ENCODE measurements at places on chromosomes 2 and 18.

GRCh38 chr2:18559531-18560030 lies 872 bp downstream of the RDH14 start:
- H3K4me1 ChIP-seq = no peaks in the 10 kb centered on the region
- H3K27me3 ChIP-seq = no peaks in the 10 kb centered on the region
- H3K36me3 ChIP-seq = no peaks in the 10 kb centered on the region
- peak overlapping the region; percentile 94 for H3K27ac ChIP-seq
- no peak for DNase-seq
- peak overlapping the region; percentile 88 for H3K4me3 ChIP-seq

DNA sequence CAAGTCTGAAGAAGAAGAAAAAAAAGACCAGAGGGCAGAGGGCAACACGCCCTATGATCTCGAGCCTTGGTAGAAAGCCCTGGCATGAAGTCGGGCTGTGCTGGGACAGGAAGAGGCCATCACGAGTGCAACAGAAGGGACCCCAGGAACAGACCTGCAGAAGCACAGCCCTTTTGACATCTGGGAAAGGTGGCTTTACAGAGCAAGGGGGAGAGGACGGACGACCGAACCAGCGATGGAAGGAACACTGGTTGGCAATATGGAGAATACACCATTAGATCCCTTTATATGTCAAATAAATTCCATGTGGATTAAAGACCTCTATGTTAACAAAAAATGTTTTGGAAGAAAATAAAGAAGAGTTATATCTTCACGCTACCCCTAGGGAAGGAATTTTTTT lies 10.7 kb downstream of the KIF1A start:
- H3K36me3 ChIP-seq = no peaks in the 10 kb centered on the region
- no peak overlapping the region for H3K27ac ChIP-seq
- no peaks in the 10 kb centered on the region for H3K27me3 ChIP-seq
- no peak for DNase-seq

DNA sequence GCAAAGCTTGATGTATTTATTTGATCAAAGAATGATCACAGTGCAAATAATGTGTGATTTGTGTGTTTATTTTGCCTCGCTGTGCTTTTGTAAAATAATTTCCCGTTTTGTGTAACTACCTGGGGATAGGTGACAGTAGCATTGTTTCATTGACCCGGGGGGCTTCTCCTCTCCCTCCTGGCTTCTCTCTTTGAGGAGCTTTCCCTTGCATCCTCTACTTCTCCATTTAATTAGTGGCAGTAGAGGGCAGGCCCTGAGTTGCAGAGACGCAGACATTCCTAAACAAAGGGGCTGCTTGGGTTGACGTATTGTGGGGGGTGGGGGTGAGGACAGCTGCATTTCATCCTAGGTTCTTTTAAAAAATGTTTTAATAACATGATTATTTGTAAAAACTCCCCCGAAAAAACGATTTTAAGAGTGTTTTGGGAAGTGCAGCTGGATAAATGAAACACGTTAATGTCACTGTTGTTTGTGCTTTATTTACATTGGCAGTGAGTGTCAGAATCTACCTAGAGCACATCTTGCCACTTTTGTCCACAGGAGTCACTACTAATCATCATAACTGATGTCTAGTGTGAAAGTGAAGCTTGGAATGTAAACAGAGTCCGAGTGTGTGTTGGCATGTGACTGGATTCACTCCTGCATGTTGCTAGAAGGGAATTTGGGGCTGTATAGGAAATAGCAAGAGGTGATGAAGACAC lies 2.2 kb downstream of the NEDD4L start:
- no peaks in the 10 kb centered on the region for H3K36me3 ChIP-seq
- H3K27me3 ChIP-seq = peaks cover 4% of the 10 kb centered on the region
- DNase-seq = no peak
- no peak overlapping the region for H3K4me3 ChIP-seq

- no peak overlapping the region for H3K27ac ChIP-seq
- no peaks in the 10 kb centered on the region for H3K36me3 ChIP-seq
- H3K4me3 ChIP-seq = no peak overlapping the region
- no peak for DNase-seq
- H3K27me3 ChIP-seq = no peaks in the 10 kb centered on the region
Measured at GRCh38 chr2:136572335-136572734, 193.0 kb upstream of the THSD7B start.

GRCh38 chr2:176612736-176613135 lies 343.5 kb downstream of the MTX2 start:
- no peaks in the 10 kb centered on the region for H3K4me1 ChIP-seq
- DNase-seq = no peak
- no peaks in the 10 kb centered on the region for H3K27me3 ChIP-seq
- H3K36me3 ChIP-seq = no peaks in the 10 kb centered on the region

DNA sequence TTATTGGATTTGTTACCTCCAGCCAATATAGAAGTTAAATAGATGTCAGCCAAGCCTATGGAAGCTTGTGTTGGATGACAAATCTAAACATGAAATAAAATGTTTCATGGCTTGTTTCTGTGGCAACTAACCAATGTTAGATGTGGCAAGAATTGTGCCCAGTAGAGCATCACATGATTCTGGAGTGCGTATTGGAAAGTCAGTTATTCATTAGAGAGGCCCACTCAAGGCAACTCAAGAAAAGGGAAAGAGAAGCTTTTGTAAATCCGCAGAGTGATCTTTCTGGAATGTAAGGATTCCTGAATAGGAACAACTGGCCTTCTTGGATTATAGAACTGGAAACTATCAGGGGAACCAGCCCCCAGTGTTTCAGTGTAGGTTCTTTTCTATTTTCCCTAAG lies 162.9 kb downstream of the TMEM247 start:
- H3K4me1 ChIP-seq = no peaks in the 10 kb centered on the region
- H3K4me3 ChIP-seq = no peak overlapping the region
- H3K27me3 ChIP-seq = no peaks in the 10 kb centered on the region
- DNase-seq = no peak
- no peak overlapping the region for H3K27ac ChIP-seq
- no peaks in the 10 kb centered on the region for H3K36me3 ChIP-seq

- no peaks in the 10 kb centered on the region for H3K27me3 ChIP-seq
- H3K27ac ChIP-seq = no peak overlapping the region
- no peak for DNase-seq
- peaks cover 3% of the 10 kb centered on the region for H3K4me1 ChIP-seq
Measured at GRCh38 chr2:102112692-102113665, 29.6 kb upstream of the IL1R1 start.

GRCh38 chr2:23291239-23291638 lies 93.7 kb upstream of the KLHL29 start:
- H3K27ac ChIP-seq = no peak overlapping the region
- H3K36me3 ChIP-seq = no peaks in the 10 kb centered on the region
- no peak for DNase-seq

DNA sequence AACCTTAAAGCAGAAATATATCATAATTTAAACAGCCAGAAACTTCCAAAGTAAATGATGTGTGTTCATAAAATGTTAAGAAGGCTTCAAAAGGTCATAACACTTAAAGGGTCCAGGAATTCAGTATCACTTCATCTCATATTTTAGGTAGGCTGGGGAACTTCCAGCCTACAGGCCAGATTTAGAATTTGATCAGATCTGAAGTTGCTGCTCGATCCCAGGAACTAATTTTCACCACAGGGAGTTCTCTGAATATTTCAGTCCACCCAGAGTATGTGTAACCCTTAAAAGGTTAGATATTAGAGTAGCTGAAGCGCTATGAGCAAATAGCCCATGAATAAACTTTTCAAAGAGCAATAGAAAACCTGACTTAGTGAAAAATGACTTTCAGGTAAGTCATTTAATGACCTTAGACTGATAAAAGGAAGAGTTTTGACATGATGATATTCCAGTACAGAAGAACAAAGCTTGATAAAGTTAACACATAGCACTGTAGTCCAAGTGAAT lies 1.7 kb downstream of the WIPF1 start:
- H3K4me3 ChIP-seq = peak overlapping the region; percentile 78
- peak overlapping the region; percentile 94 for H3K27ac ChIP-seq
- H3K4me1 ChIP-seq = peaks cover 43% of the 10 kb centered on the region
- no peaks in the 10 kb centered on the region for H3K27me3 ChIP-seq

DNA sequence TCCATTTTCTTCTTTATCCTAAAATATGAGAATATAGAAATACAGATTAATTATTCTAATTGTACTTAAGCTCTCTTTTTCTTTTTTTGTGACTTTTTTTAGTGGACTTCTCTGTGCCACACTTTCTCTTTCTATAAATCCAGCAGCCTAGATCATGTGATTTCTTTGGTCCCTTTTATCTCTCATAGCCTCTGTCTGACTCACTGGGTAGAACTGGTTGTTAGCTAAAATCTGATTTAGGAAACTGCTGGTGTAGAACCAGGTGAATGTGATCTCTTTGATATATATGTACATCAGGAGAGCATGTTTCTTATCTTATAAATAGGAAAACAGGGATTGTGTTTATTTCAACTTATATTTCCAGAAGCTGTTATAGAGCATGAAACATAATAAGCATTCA lies 54.9 kb downstream of the VRK2 start:
- no peak overlapping the region for H3K27ac ChIP-seq
- DNase-seq = no peak
- no peaks in the 10 kb centered on the region for H3K4me1 ChIP-seq
- H3K4me3 ChIP-seq = no peak overlapping the region
- H3K36me3 ChIP-seq = no peaks in the 10 kb centered on the region

GRCh38 chr2:35503738-35504199 lies 851.8 kb upstream of the CRIM1 start:
- H3K27ac ChIP-seq = no peak overlapping the region
- no peaks in the 10 kb centered on the region for H3K4me1 ChIP-seq
- DNase-seq = no peak
- H3K36me3 ChIP-seq = no peaks in the 10 kb centered on the region
- H3K4me3 ChIP-seq = no peak overlapping the region

DNA sequence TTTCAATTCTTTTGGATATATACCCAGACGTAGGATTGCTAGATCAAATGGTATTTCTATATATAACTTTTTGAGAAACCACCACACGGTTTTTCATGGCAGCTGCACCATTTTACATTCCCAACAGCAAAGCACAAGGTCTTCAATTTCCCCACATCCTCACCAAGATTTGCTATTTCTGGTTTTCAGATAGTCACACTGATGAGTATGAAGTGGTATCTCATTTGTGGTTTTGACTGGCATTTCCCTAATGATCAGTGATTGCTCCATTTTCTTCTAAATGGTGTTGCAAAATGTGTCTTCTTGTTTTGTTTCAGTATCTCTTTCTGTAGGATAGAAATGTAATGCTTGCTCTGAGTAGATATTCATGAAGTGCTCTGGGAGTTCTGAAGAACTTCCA lies 52.0 kb downstream of the ANKRD44 start:
- no peak for DNase-seq
- peaks cover 56% of the 10 kb centered on the region for H3K4me1 ChIP-seq
- peak overlapping the region; percentile 62 for H3K27ac ChIP-seq
- H3K27me3 ChIP-seq = no peaks in the 10 kb centered on the region
- H3K36me3 ChIP-seq = no peaks in the 10 kb centered on the region
- H3K4me3 ChIP-seq = no peak overlapping the region

DNA sequence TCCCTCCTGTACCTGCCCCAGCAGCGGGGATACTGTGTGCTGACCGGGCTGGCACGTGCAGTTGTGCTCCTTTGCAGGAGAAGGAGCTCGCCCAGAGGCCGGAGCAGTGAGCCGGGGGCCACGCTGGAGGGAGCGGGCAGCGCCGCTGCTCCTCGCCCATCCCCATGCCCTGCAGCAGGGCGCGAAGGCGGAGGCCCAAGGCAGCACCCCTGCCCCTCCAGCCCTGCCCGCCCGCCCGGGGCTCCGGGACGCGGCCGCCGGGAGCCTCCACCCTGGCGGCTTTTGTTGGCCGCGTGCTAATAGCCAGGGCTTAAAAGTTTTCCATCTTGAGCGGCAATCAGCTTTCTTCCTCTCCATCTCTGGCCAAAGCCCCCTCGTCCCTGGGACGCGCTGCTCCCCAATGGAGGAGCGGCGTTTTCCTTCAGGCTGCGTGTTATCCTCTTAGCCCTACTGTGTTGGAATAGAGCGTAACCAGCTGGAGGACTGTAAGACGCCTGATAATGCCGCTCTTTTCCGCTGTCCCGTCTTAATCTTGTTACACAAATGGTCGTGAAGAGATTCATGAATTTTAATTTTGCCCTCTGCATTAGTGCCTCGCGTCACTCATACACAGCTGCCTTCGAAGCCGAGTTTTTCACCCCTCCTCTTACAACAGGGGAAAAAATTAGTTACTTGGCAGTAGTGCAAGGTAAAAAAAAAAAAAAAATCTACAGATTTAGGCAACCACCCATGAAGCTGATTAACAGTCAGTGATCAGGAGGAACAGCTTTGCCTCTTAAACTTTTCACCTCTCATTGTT lies 172.9 kb upstream of the SIX3 start:
- H3K27me3 ChIP-seq = no peaks in the 10 kb centered on the region
- H3K27ac ChIP-seq = no peak overlapping the region
- no peaks in the 10 kb centered on the region for H3K36me3 ChIP-seq

- no peaks in the 10 kb centered on the region for H3K4me1 ChIP-seq
- no peak for DNase-seq
- no peaks in the 10 kb centered on the region for H3K36me3 ChIP-seq
- H3K4me3 ChIP-seq = no peak overlapping the region
Measured at GRCh38 chr18:6650127-6650507, 79.4 kb upstream of the ARHGAP28 start.

DNA sequence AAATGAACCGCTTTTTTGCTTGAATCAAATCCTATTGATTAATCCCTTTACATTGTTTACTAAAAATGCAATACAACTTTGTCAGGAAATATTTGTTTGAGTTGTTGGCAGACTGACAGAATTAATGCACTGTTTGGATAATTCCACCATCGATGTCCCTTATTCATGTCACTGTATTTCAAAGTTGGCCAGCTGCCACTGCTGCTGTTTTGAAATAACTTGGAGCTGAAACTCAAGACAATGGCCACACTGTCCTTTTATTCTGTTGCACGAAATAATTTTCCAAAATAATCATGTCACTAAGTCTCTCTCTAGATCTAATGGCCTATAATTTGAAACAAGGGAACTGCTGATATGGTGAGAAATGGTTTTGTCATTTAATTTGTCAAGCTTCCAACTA lies 55.2 kb upstream of the PAX3 start:
- no peaks in the 10 kb centered on the region for H3K36me3 ChIP-seq
- H3K27me3 ChIP-seq = no peaks in the 10 kb centered on the region
- H3K4me3 ChIP-seq = no peak overlapping the region
- H3K27ac ChIP-seq = no peak overlapping the region
- no peak for DNase-seq
- H3K4me1 ChIP-seq = no peaks in the 10 kb centered on the region

DNA sequence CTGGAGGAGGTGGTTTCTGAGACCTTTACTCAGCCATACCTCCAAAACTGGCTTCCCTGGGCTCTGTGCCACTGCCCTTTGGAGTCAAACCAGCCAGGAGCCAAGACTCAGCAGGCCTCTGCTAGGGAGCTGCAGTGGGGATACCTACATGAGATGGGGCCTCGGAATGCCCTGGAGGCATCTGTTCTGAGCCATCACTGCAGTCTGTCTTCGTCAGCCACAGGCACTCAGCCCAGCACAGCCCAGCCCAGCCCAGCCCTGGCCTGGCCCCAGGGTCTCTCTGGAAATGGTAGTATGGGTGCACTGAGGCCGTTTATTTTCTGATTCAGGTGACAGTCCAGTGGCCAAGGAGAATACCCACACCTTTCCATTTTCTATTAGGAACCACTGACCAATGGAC lies 209.8 kb downstream of the CELF4 start:
- no peak overlapping the region for H3K4me3 ChIP-seq
- no peak overlapping the region for H3K27ac ChIP-seq
- no peaks in the 10 kb centered on the region for H3K36me3 ChIP-seq
- no peaks in the 10 kb centered on the region for H3K4me1 ChIP-seq
- no peaks in the 10 kb centered on the region for H3K27me3 ChIP-seq

GRCh38 chr2:202311823-202312388 lies 46.3 kb downstream of the NOP58 start:
- no peaks in the 10 kb centered on the region for H3K36me3 ChIP-seq
- no peaks in the 10 kb centered on the region for H3K27me3 ChIP-seq
- no peak for DNase-seq
- no peak overlapping the region for H3K27ac ChIP-seq
- no peaks in the 10 kb centered on the region for H3K4me1 ChIP-seq
- H3K4me3 ChIP-seq = no peak overlapping the region

Measured in effector memory CD4-positive, alpha-beta T cell (primary cell).